ENCODE measurements at places on chromosomes 16 and 17. TPM values are rescaled to one million over a fixed set of nuclear protein-coding genes. Genes with fewer than 3 reads are reported as not detected.

The CBX8 gene
- total RNA-seq, result 8.8 TPM

The GP1BA gene
- total RNA-seq, result not detected

The XAF1 gene
- 199 TPM for total RNA-seq

The RPL13 gene
- 2,174 TPM for total RNA-seq

The SLC5A11 gene
- 0.41 TPM for total RNA-seq

The RSAD1 gene
- 32.3 TPM for total RNA-seq

The IGSF6 gene
- 0.23 TPM for total RNA-seq

The ARHGAP44 gene
- total RNA-seq, result 0.36 TPM

The ETV4 gene
- 1.2 TPM for total RNA-seq

The WNT3 gene
- not detected for total RNA-seq

The MILR1 gene
- total RNA-seq, result 1.2 TPM

The CHST5 gene
- not detected for total RNA-seq

The LGALS3BP gene
- 140 TPM for total RNA-seq

The MYH13 gene
- not detected for total RNA-seq

The USP43 gene
- total RNA-seq, result not detected

The ZG16B gene
- 6.5 TPM for total RNA-seq

The HOXB6 gene
- 0.30 TPM for total RNA-seq

The TCAP gene
- total RNA-seq, result 1.7 TPM

The ABAT gene
- 9.4 TPM for total RNA-seq

The OR4D1 gene
- 0.27 TPM for total RNA-seq

The CDK5RAP3 gene
- 210 TPM for total RNA-seq

The ITGAD gene
- 0.27 TPM for total RNA-seq

The MT1H gene
- 4.8 TPM for total RNA-seq

The NOS2 gene
- total RNA-seq, result not detected

The KRTAP3-2 gene
- not detected for total RNA-seq

The TEKT1 gene
- total RNA-seq, result not detected

The RAD51C gene
- total RNA-seq, result 63.1 TPM
